Amygdala (tissue), 56 donors: ENCODE measurements at places on chromosomes 6 and 20.

DNA sequence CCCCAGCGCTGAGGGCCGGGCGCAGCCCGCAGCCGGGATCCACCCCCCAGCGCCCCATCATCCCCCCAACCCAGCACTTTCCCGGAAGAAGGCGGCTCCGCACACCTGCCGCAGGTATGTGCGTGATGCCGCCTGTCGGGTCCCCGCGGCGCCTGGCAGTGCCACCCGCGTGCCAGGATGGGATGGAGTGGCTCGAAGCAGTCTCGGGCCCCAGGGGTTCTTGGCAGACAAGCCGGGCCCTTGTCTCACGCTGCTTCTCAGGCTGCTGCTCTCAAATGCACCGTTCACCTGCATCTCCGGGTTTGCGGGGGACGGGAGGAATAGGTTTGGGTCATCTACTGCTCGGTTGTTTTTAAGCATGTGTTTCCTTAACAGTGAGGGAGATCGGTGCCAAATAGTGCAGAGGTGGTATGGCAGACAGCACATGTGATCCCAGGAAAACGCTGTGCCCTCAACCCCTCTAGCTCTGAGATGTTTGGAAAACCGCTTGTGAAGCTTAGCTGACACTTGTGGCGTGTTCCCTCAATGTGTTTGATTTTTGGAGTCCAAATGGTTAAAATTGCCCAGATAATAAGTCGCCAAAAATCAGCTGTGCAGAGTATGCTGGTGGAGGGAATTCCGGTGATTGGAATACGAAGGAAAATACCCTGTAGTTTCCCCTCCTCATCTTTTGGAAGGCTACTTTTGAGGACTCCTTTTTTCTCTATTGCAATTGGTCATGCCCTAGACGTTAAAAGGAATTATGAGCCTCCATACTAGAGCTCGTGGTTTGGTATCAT lies 926 bp downstream of the MYLIP start:
- no peak for DNase-seq

DNA sequence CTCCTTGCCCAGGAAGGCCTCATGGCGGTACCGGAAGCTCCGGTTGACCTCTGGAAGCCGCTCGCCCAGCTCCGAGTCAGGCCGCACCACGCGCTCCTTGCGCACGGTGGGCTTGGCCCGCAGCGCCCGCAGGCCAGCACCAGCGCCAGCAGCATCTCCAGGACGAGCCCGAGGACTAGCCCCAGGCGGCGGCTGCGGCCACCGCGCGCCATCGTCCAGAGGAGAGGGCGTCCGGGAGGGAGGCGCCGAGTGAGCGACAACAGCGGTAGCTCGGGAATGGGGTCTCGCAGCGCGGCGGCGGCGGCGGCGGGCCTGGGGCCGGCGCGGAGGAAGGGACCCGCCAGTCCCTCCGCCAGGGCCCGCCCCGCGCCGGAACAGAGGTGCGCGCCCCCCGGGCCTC lies 27.6 kb upstream of the CGA start:
- no peak for DNase-seq

GRCh38 chr6:14241255-14242070 lies 123.9 kb downstream of the CD83 start:
- DNase-seq, result no peak

DNA sequence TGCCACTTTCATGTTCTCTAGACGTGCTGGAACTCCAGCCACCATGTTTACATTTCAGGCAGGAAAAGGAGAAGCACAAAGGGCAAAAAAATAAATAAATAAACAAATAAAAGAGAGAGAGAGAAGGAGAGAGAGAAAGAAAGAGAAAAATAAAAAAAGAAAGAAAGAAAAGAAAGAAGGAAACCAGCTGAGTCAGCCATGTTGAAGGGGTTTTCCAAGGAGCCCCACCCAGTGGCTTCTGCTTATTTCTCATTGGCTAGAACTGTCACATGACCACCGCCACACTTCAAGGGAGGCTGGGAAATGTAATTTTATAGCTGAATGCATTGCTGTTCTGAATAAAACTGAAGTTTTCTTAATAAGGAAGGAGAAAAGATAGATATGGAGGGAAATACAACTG lies 71.1 kb downstream of the BFSP1 start:
- no peak for DNase-seq

DNA sequence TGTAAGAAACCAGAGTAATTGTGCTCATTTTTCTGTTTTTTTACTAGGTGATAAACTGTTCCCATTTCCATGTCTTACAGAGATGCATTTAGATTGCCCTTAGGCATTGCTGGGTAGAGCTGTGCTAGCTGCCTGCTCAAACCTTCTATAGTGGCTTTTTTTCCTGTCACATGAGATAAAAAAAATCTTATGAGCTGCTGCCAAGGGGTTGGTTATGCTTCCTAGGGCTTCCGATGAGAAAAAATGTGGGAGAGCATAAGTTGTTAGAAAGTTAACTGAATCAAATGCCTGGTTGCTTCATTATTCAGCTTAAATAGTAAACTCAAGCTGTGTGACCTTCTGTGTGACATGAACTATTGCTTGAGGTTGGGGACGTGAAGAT lies 50.0 kb upstream of the NOX3 start:
- no peak for DNase-seq

GRCh38 chr20:37524859-37525708 lies 2.6 kb downstream of the BLCAP start:
- no peak for DNase-seq

GRCh38 chr6:68718385-68719073 lies 83.4 kb downstream of the ADGRB3 start:
- DNase-seq, result no peak

DNA sequence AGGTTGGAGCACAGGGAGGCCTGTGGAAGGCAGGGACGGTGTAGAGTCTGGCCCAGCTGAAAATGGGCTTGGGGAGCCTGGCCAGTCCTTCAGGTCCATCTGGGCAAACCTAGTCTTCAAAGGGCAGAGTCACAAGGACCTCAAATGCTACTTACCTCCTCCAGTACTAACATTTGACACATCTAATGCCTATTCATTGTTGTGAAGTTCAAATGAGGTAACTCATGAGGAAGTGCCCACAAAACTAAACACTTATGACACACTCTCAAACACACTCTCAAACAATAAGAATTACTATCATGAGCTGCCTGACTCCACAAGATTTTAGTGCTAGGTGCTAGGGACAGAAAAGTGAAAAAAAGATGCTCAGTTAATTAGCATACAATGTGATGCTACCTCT lies 27.1 kb downstream of the DAAM2 start:
- no peak for DNase-seq

DNA sequence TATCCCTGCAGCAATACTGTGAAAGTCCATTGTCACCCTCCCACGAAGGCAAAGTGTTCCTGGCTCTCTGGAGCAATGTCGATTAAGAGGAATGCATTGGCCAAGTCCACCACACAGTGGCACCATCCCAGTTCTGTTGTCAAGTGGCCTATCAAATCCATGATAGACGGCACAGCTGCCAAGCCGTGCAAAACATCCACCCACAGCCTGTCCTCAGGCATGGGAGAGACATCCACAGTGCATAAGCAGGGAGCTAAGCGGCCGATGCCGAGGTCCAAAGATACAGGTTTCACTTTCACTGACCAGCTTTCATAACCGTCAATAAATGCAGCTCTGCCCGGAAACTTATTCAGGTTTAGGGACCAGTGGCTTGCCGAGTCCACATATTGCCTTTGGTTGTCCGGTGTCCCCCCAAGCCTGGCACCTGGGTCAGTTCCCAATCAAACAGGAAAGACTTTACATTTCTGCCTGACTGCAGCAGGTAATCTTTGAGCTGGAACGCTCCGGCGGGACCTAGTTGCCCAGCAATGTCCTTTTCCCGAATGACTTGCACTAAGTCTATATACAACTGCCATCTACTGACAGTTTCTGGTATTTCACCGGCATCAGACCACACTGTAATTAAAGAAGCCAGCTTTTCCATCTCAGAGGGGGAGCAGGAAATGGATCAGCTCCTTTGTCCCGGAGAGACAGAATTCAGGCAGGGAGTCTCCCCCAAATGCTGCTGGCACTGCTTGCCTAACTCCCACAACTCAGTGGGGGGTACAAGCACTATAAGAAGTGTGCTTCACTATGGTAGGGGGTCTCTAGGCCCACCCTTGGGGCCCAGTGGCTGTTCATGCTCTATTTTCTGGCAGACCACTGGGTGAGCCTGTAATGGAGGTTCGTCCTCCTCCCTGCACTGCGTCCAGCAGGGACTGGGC lies 6.3 kb downstream of the ZKSCAN3 start:
- DNase-seq, result peak; percentile 55

- DNase-seq, result no peak
These were observed 62.2 kb downstream of the ZDHHC14 start for GRCh38 chr6:157443066-157443800.

DNA sequence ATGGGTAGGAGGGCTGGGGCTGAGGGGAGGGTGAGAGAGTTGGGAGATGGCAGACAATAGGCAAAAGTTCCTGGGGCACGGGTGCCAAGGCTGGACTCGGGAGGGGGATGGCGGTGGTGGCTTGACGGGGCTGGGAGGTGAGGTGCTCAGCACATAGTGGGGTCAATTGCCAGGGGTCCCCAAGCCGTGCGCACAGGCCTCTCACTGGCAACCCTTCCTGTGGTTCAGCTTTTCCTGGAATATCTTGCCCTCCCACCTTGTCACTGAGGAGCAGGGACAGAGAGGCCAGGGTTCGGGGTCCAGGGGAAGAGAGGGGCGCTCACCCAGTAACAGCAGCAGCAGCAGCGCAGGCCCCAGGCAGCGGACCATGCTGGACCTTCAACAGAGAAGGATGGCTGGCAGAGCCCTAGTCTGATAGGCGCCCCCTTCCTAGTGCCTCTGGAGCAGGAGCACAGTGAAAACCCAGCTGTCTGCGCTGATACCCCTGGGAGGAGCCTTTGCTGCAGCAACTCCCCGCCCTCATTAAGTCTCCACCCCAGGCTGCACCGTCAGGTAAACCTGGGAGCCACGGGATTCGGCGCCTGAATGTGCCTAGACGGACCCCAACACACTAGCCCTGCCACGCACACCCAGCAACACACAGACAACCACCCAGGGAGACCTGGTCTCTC lies at the start of gene GFRA4:
Gene GFRA4, minus strand, starts transcription at position 369 of the 671 bp plus-strand sequence. Its CDS starts 0 bp downstream, at position 369.
- no peak for DNase-seq

DNA sequence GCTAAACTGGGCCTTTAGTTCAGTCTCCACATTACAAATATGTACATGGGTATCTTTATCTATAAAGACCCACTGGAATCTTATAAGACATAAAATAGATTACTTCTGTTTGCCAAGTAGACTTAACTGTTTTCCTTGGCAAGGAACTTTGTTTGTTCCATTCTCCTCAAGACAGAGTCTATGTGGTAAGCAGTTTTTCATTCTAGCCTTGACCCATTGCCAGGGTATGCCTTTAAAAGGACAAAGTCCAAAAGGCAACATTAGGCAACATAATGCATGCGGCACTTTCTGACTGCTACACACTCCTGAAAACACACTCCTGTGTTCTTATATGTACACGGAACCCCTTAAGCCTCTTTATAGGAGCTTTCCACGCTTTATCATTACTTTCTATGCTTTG lies 20.4 kb downstream of the VNN1 start:
- DNase-seq, result no peak

- no peak for DNase-seq
These were observed 34.6 kb downstream of the RREB1 start for GRCh38 chr6:7142228-7142801.

DNA sequence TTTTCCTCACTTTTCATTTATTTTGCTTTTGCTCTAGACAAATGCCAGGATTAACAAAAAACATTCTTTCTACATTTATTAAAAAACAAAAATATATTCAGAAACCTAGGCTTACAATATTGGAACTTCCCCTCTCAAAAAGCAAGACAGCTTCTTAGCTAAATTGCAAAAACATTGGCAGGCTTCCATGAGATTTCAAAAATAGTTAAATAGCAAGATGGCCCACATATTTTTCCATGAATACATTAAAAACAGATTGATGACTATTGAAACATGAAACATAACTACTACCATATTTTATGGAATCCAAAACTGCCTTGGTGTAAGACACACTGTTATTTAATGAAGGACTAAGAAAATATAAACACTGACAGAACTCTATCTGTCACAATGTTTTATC lies 92.0 kb downstream of the LY86 start:
- no peak for DNase-seq

DNA sequence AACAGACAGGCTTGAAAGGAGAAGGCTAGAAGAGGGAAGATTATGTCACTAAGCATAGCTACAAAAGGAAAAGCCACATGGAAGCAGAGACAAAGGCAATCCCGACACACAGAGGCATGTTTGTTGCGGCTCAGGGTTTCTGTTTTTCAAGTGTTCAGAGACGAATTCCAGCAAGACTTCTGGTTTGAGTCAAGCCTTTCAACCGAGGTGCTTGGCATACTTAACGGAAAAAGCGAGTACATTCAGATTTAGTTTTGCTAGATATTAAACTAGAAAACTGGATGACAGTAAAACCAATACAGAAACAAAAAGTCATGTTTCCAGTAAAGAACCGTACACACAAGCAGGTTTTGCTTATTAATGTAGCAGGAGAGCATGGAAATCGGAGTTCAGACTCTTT lies 27.2 kb downstream of the MCUR1 start:
- DNase-seq, result no peak

DNA sequence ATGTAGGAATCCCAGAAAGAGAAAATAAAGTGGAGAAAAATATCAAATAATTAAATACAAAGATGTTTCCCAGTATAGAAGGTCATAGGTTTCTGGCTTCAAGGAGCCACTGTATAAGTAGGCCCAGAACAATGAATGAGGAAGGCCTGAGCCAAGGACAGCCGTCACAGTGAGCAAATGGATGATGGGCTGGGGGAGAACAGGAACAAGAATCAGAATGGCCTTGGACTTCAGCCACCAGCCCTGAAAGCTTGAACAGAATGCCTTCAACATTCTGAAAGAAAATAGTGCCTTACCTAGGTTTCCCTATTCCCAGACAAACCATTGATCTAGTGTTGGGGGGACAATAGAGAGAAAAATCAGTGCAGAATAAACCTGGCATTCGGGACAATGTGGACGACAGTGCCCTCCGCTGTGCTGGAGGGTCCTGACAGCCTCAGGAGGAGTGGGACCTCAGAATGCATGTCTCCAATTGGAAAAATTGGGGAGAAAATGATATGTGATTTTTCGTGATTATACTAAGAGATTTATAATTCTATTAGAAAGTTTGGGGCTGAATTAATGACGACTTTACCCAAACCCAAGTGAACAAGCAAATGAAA lies 333.9 kb upstream of the AGPAT4 start:
- DNase-seq, result no peak

DNA sequence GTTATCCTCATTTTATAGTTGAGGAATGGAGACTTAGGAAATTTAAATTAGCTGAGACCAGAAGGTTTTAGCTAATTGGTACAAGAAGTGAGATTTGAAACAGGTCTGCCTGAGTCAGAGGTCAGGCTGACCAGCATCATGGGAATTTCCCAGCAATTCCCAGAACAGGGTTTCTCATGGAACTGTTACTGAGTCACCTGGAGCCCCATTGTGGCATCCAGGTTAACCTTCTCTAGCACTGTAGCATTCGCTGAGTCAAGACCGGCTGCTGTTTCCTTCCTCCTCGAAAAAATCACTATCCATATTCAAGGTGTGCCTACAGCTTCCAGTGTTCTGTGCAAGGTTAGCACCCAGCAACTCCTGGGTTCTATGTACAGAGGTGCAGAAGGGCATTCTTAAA lies 238.0 kb upstream of the MAN1A1 start:
- no peak for DNase-seq

DNA sequence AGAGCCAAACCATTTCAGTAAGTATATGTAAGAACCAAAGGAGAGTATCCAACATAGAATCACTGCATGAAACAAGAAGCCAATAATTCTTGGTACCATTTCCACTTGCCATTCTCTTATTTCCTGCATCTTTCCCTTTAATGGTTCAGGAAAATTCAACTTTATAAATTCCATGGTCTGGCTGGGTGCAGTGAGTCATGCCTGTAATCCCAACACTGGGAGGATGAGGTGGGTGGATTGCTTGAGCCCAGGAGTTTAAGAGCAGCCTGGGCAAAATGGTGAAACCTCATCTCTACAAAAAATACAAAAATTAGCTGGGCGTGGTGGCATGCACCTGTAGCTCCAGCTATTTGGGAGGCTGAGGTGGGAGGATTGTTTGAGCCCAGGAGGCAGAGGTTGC lies 21.2 kb downstream of the NHLRC1 start:
- no peak for DNase-seq
